CD14-positive monocyte (primary cell): ENCODE measurements at places on chromosomes 2 and 18.

- H3K27me3 ChIP-seq = peaks cover 6% of the 10 kb centered on the region
- no peaks in the 10 kb centered on the region for H3K36me3 ChIP-seq
- peak overlapping the region; percentile 53 for H3K27ac ChIP-seq
- DNase-seq = peak; percentile 76
- H3K4me3 ChIP-seq = peak overlapping the region; percentile 5
Measured at GRCh38 chr2:236988690-236989624, 96.7 kb upstream of the COPS8 start.

- H3K4me3 ChIP-seq = no peak overlapping the region
- DNase-seq = no peak
- H3K27me3 ChIP-seq = no peaks in the 10 kb centered on the region
- peaks cover 17% of the 10 kb centered on the region for H3K4me1 ChIP-seq
Measured at GRCh38 chr2:28327581-28327955, 65.1 kb upstream of the FOSL2 start.

DNA sequence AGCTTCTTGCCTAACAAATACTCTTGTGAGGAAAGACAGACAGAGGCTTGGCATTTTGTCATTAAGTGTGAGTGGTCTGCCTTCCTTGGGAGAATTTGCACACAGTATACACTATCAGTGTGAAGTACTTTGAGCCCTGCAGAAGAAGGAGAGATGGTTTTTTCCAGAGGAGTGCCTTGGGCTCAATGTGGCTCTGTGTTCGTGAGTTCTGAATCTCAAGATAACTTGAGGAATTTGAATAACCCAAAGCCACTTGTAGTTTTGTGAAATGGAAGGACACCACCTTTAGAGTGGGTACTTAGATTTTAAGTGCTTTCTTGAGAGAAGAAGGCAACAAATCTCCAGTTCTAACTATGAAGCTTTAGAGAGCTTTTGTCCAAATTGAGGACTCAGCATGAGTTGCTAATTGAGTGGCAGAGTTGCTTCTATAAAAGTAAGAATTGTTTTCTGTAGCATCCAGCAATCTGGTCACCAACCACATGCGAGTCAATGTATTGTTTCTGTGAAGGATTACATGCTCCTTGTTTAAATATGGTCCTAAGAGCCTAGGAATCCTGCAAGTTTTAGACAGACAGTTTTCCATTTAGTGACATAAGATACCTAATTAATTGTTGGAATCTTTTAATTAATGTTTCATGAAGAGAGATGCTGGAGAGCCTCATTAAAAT, 68.3 kb downstream of the BABAM2 start:
- H3K27ac ChIP-seq = peak overlapping the region; percentile 78
- peaks cover 76% of the 10 kb centered on the region for H3K4me1 ChIP-seq
- no peaks in the 10 kb centered on the region for H3K36me3 ChIP-seq
- H3K27me3 ChIP-seq = no peaks in the 10 kb centered on the region

GRCh38 chr2:15840148-15840547, 100.2 kb upstream of the MYCN start:
- H3K4me3 ChIP-seq = no peak overlapping the region
- H3K4me1 ChIP-seq = no peaks in the 10 kb centered on the region
- no peak overlapping the region for H3K27ac ChIP-seq

GRCh38 chr2:15191789-15192188, 369.3 kb downstream of the NBAS start:
- no peak overlapping the region for H3K4me3 ChIP-seq
- H3K27me3 ChIP-seq = no peaks in the 10 kb centered on the region
- no peak overlapping the region for H3K27ac ChIP-seq
- H3K36me3 ChIP-seq = peaks cover 33% of the 10 kb centered on the region
- DNase-seq = no peak

GRCh38 chr18:76993573-76993972, 139.0 kb downstream of the MBP start:
- H3K27me3 ChIP-seq = no peaks in the 10 kb centered on the region
- H3K27ac ChIP-seq = no peak overlapping the region
- no peaks in the 10 kb centered on the region for H3K36me3 ChIP-seq
- H3K4me3 ChIP-seq = no peak overlapping the region

- no peaks in the 10 kb centered on the region for H3K36me3 ChIP-seq
- H3K4me1 ChIP-seq = peaks cover 19% of the 10 kb centered on the region
- DNase-seq = no peak
- no peak overlapping the region for H3K27ac ChIP-seq
Measured at GRCh38 chr2:120229341-120229740, 6.1 kb upstream of the TMEM185B start.

GRCh38 chr2:226905718-226906117, 69.9 kb downstream of the RHBDD1 start:
- H3K27ac ChIP-seq = no peak overlapping the region
- no peak for DNase-seq
- H3K36me3 ChIP-seq = no peaks in the 10 kb centered on the region
- no peak overlapping the region for H3K4me3 ChIP-seq
- no peaks in the 10 kb centered on the region for H3K27me3 ChIP-seq

GRCh38 chr18:5537860-5538259, 5.9 kb downstream of the EPB41L3 start:
- H3K27me3 ChIP-seq = peaks cover 7% of the 10 kb centered on the region
- no peak for DNase-seq
- H3K27ac ChIP-seq = no peak overlapping the region

DNA sequence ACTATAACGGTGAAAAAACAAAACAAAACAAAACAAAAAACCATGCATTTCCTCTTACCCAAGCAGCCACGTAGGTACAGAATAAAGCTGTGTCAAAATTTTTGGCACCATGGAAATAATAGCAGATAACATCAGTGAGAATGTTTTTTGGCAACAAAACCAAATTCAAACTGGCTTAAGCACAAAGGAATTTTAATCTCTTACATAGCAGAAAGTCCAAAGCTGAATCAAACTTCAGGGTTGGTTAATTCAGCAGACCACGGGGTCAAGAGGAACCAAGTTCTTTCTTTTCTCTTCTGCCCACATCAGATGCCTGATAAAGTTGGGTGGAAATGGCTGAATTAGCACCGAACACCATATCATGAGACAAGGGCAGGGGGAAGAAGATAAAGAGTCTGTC, 129.5 kb downstream of the PAX3 start:
- no peaks in the 10 kb centered on the region for H3K27me3 ChIP-seq
- H3K4me1 ChIP-seq = no peaks in the 10 kb centered on the region
- no peaks in the 10 kb centered on the region for H3K36me3 ChIP-seq
- H3K27ac ChIP-seq = no peak overlapping the region
- DNase-seq = no peak

- no peak overlapping the region for H3K4me3 ChIP-seq
- H3K27me3 ChIP-seq = no peaks in the 10 kb centered on the region
- peak; percentile 55 for DNase-seq
Measured at GRCh38 chr2:68465081-68465916, 1.8 kb downstream of the FBXO48 start.

DNA sequence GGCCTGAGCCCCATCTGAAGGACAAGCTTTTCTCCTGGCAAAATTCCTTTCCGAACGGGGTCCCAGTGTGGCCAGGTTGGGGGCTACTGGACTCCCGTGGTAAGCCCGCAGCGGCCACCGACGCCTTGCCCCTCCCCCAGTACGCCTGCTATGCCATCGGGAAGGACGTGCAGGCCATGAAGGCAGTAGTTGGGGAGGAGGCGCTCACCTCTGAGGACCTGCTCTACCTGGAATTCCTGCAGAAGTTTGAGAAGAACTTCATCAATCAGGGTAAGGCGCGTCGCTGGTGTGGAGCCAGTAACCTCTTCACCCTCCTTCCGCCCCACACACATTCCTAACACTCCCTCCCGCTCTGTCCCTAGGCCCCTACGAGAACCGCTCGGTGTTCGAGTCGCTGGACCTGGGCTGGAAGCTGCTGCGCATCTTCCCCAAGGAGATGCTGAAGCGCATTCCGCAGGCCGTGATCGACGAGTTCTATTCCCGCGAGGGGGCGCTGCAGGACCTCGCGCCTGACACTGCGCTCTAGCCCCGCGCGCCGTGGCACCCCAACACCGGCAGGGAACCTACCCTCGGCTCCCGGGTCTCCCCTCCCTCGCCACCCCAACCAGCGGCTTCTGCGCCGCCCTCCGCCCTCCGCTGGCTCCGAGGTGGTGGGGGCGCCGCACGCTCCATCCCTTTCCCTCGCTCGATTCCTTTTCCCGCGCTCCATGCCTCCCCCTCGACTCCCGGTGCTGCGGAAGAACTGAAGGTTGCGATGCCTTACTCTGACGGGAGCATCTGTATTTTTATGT, 13.6 kb upstream of the ANKRD53 start:
- H3K4me1 ChIP-seq = peaks cover 10% of the 10 kb centered on the region
- no peaks in the 10 kb centered on the region for H3K36me3 ChIP-seq
- peak overlapping the region; percentile 27 for H3K4me3 ChIP-seq
- peaks cover 4% of the 10 kb centered on the region for H3K27me3 ChIP-seq
- peak; percentile 77 for DNase-seq

- no peaks in the 10 kb centered on the region for H3K27me3 ChIP-seq
- H3K4me1 ChIP-seq = peaks cover 34% of the 10 kb centered on the region
- no peak overlapping the region for H3K4me3 ChIP-seq
- H3K36me3 ChIP-seq = peaks cover 32% of the 10 kb centered on the region
Measured at GRCh38 chr2:60934165-60934722, 52.9 kb downstream of the REL start.

- H3K27ac ChIP-seq = no peak overlapping the region
- H3K27me3 ChIP-seq = no peaks in the 10 kb centered on the region
- no peak for DNase-seq
- no peaks in the 10 kb centered on the region for H3K4me1 ChIP-seq
Measured at GRCh38 chr2:120403261-120403660, 57.3 kb downstream of the INHBB start.

DNA sequence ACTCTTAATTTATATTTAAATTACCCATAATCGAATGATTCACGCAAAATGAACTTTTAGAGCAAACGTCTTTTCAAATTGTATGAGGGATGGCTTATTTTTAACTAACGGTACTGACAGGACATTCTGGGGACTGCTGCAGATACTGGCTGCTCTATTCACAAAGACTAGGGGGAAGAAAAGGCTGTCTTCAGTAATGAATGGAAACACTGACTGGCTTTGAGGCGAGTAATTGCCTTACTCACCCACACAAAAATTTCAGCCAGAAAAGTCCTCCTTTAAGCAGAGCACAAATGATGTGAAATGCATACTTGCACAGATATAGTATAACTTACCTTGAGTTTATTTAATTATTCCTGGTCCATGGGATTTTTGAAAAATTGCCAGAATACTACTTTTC, 852.6 kb downstream of the DPP10 start:
- no peaks in the 10 kb centered on the region for H3K36me3 ChIP-seq
- no peaks in the 10 kb centered on the region for H3K27me3 ChIP-seq
- H3K4me1 ChIP-seq = no peaks in the 10 kb centered on the region
- H3K4me3 ChIP-seq = no peak overlapping the region
- H3K27ac ChIP-seq = no peak overlapping the region

DNA sequence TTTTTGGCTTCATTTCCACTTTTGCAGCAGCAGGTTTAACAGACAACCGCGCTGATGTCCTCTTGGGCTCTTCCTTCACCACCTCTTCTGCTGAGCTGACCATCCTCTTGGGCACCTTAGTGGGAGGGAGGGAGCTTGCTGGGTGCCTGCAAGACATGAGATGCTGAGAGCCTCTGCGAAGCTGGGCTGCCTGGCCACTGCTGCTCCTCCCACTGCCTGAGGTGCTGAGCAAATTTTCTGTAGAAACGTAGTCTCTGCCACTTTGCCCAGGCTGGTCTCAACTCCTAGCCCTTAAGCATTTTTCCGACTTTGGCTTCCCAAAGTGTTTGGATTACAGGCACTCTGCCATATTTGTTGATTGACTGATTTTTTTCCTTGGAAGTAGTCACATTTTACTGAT, 422.2 kb upstream of the MC4R start:
- no peaks in the 10 kb centered on the region for H3K27me3 ChIP-seq
- no peak overlapping the region for H3K27ac ChIP-seq
- no peaks in the 10 kb centered on the region for H3K36me3 ChIP-seq
- H3K4me1 ChIP-seq = no peaks in the 10 kb centered on the region

DNA sequence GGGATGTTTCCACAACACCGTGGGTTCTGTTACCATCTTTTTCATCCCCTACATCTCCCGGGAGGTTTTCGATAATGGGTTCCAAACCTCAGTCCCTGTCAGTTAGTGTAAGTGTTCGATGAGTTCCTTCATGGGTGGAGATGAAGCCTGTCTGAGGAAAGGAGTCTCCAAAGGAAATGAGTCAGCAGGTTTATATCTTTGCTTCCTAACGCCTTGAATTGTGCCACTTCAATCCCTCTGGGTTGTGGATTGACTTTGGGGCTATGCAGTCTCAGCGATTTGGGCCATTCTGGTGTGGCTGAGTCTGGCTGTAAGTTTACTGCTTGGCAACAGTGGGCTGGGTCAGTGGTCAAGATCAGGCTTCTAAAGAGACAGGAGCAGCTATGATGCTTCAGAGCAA, 1.2 kb downstream of the SERPINB5 start:
- H3K4me1 ChIP-seq = no peaks in the 10 kb centered on the region
- DNase-seq = no peak
- H3K36me3 ChIP-seq = no peaks in the 10 kb centered on the region
- no peaks in the 10 kb centered on the region for H3K27me3 ChIP-seq

GRCh38 chr18:2681993-2682603, 26.6 kb downstream of the SMCHD1 start:
- H3K36me3 ChIP-seq = peaks cover 59% of the 10 kb centered on the region
- no peaks in the 10 kb centered on the region for H3K4me1 ChIP-seq
- no peak overlapping the region for H3K4me3 ChIP-seq
- DNase-seq = no peak
- H3K27ac ChIP-seq = no peak overlapping the region

- H3K36me3 ChIP-seq = no peaks in the 10 kb centered on the region
- H3K27me3 ChIP-seq = no peaks in the 10 kb centered on the region
- no peak overlapping the region for H3K27ac ChIP-seq
- no peak overlapping the region for H3K4me3 ChIP-seq
Measured at GRCh38 chr18:48340560-48340959, 68.6 kb downstream of the ZBTB7C start.

DNA sequence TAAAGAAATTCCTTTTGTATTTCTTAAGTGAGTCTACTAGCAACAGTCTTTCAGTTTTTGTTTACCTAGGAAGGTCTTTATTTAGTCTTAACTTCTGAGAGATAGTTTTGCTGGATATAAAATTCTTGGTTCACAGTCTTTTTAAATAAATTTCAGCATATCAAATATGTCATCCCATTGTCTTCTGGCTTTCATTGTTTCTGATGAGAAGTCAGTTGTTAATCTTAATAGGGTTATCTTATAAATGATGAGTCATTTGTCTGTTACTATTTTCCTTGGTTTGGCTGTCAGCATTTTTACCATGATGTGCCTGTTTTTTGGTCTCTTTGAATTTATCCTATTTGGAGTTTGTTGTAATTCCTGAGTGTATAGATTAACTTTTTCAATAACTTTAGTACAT, 129.3 kb downstream of the FAM210A start:
- H3K36me3 ChIP-seq = peaks cover 12% of the 10 kb centered on the region
- H3K27me3 ChIP-seq = no peaks in the 10 kb centered on the region
- no peak overlapping the region for H3K4me3 ChIP-seq

- H3K4me1 ChIP-seq = peaks cover 4% of the 10 kb centered on the region
- no peak for DNase-seq
- no peak overlapping the region for H3K27ac ChIP-seq
Measured at GRCh38 chr18:12890964-12891363, 6.9 kb upstream of the PTPN2 start.

DNA sequence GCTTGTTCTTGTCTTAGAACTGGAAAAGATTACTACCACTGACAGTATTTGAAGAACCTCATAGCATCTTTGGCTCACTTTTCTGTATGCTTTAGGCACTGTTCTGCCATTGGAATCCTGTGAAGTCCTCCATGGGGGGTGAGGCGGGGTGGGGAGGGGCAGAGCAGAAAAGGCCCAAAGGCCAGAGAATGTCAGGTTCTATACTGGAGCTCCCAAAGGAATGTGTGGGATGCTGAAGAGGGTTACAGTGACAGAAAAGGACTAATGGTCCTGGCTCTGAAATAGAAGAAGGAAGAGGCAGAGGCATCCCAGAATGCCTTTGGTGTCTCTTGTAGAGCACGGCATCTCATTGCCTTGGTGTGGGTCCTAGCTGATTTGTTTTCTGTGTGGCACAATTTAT, 141.9 kb downstream of the HAUS1 start:
- H3K27me3 ChIP-seq = no peaks in the 10 kb centered on the region
- no peak overlapping the region for H3K4me3 ChIP-seq
- peak overlapping the region; percentile 17 for H3K27ac ChIP-seq
- H3K4me1 ChIP-seq = peaks cover 17% of the 10 kb centered on the region
